Putamen (tissue), 1 donor: ENCODE measurements at places on chromosomes 12 and 14.

DNA sequence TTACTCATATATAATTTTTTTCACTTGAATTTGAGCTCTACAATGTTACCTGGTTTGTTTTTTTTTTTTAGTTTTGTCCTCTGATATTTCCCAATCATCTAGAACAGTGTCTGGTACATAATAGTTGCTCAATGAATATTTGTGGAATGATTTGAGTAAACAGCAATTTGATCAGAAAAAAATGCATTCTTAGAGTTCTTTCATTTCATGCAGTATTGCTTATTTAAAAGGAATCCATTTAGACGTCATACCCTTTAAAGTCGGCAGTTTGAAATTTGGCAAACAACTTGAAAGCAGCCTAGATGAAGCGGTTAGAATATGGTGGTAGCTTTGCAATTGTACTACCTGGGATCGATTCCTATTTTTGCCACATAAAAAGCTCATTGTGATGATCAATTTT, 140.0 kb downstream of the PDE3A start:
- no peak for DNase-seq

DNA sequence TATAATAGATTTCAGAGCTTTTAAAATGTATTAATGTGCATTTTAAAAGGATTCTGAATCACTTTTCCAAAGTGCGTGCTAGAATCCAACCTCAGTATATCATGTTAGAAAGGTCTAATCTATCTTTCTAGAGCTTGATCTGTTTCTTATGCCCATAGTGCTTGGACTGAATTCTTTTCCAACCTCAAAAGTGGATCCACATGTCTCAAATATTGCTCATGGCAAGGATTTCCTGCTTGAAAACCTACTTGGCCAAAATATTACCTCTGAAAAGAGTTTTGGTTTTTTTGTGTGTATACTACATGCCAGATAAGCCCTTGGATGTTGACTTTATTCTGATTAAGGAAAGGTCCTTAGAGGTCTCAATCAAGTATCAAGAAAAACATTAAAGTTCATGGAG, 16.9 kb upstream of the SLC6A15 start:
- DNase-seq = no peak

- no peak for DNase-seq
Observed at GRCh38 chr12:59559696-59560095, 36.1 kb upstream of the SLC16A7 start.

DNA sequence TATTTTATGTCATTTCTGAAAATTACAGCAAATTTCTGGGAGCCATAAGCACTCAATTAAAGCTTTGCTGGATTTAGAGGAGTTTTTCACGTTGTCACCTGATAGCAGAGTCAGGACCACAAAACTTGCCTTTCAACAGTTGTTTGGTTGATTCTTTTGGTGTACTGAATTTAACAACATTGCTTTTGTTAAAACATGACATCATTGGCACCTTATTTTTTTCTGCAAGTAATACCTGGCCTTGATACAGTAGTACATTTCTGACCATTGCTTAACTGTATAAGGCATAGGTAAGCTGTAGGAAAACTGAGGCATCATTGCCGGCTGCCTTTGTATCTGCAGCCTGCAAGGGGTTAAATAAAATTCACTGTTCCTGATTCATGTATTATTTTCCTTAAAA, 4.5 kb upstream of the BCL11B start:
- DNase-seq = no peak

GRCh38 chr14:72583316-72584272, 310.3 kb downstream of the DPF3 start:
- DNase-seq = no peak

GRCh38 chr12:115944837-115945490, 332.5 kb downstream of the MED13L start:
- DNase-seq = no peak

GRCh38 chr12:111451649-111452129, 46.0 kb downstream of the SH2B3 start:
- DNase-seq = peak; percentile 67

DNA sequence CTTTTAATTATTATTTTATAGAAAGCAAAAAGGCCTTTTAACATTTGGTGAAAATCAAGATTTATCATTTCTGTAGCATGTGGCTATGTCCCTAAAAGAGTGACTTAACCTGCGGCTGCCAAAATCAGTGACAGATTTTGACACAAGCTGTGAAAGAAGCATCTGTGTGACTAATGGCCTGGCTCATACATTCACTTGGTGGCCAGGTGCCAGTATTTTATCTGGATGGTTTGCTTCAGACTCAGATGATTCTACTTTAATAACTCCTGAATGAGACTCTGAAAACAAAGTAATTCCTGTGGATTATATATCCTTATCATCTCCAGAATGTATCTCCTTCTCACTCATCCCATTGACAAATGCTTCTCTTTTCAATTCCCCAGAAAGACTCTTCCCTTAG, 103.0 kb downstream of the FSCB start:
- DNase-seq = no peak

DNA sequence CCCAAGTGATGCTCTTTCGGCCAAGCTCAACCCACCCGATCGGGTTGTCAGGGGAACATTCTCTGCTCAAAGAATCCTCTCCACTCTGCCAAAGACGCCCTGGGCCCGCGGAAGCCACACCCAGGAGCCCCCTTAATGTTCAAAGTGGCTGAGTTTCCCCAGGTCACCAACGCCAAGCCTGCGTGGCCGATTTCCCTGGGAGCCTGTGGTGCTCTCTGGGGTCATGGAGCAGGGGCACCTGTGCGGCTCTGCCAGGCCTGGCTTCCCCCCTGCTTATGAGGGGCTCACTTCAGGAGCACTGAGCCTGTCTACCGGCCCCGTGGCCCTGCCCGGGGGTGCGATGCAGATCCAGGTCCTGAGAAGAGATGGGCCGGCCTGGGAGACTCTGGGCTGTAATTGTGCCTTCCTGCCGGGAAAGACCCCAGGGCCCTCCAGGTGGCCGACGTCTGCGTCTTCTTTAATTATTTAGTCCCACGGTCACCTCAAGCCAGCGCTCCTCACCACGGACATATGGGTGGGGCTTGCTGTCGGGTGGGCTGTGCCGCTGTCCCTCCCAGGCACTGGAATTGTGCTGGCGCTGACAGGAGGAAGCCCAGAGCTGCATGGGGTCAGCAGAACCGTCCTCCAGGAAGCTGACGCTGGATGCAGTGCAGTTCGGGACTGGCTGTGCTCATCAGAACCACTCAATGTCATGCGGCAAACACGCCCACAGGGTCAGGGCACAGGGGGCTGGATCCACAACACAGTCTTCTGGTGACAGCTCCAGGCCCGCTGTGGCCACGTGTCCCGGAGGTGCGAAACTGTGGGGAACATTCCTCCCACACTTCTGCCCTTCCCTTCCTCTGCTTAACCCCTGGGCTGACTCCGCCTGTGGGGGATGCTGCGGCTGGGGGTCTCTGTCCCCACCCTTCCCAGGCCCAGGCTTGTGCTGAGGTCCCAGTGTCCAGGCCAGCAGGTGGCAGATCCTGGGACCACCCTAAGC, 267.6 kb upstream of the SFSWAP start:
- DNase-seq = no peak

DNA sequence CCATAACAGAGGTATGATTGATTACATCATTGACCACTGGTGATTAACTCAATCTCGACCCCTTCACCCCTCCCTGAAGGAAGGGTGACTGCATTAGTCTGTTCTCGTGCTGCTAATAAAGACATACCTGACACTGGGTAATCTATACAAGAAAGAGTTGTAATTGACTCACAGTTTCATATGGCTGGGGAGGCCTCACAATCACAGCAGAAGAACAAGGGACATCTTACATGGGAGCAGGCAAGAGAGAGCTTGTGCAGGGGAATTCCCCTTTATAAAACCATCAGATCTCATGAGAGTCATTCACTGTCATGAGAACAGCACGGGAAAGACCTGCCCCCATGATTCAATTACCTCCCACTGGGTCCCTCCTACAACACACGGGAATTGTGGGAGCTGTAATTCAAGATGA, 55.9 kb upstream of the TMCC3 start:
- DNase-seq = no peak

GRCh38 chr12:2982361-2982760, 23.2 kb downstream of the TEAD4 start:
- DNase-seq = no peak

- DNase-seq = peak; percentile 30
Observed at GRCh38 chr14:79279645-79280597, 931.4 kb downstream of the DIO2 start.

DNA sequence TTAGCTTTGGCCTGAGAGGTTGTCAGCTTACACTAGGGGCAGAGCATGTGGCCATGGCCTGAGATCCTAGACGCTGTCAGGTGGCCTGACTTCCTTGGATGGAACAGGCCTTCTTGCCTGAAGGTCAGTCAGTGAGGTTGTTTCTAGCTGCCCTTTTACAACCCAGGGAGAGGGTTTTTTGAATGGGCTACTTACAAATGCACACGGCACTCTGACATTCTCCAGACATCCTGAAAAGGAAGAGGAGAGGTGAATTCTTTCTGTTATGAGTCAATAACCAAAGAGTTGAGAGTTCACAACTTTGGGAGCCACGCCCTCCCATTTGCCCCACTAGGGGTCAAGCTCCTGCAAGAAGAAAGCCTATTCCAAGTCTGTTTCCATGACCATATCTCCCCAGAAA, 7.8 kb downstream of the KRT76 start:
- DNase-seq = no peak

GRCh38 chr14:59308673-59309072, 120.2 kb downstream of the DAAM1 start:
- no peak for DNase-seq

- DNase-seq = no peak
Observed at GRCh38 chr12:40775661-40776060, 83.4 kb downstream of the CNTN1 start.

DNA sequence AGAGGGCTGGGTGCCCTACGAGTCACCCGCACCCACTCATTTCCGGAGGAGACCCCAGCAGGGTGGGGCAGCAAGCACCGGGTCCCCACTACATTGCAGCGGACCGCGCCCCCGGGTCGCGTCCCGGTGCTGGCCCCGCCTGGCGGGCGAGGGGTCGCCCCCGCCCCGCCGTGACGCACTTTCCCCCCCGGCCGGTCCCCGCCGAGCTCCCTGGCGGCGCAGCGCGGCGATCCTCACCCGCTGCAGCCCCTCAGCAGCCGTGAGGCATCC, 106.1 kb downstream of the PRICKLE1 start:
- no peak for DNase-seq

- DNase-seq = no peak
Observed at GRCh38 chr12:4274396-4275015, 944 bp downstream of the CCND2 start.

- DNase-seq = no peak
Observed at GRCh38 chr14:104773505-104774452, 20.8 kb downstream of the SIVA1 start.

GRCh38 chr14:34300882-34301734, 160.9 kb downstream of the SPTSSA start:
- peak; percentile 68 for DNase-seq

GRCh38 chr14:105102361-105102870, 37.2 kb upstream of the GPR132 start:
- no peak for DNase-seq

GRCh38 chr12:5123921-5124320, 80.2 kb downstream of the KCNA5 start:
- DNase-seq = no peak

DNA sequence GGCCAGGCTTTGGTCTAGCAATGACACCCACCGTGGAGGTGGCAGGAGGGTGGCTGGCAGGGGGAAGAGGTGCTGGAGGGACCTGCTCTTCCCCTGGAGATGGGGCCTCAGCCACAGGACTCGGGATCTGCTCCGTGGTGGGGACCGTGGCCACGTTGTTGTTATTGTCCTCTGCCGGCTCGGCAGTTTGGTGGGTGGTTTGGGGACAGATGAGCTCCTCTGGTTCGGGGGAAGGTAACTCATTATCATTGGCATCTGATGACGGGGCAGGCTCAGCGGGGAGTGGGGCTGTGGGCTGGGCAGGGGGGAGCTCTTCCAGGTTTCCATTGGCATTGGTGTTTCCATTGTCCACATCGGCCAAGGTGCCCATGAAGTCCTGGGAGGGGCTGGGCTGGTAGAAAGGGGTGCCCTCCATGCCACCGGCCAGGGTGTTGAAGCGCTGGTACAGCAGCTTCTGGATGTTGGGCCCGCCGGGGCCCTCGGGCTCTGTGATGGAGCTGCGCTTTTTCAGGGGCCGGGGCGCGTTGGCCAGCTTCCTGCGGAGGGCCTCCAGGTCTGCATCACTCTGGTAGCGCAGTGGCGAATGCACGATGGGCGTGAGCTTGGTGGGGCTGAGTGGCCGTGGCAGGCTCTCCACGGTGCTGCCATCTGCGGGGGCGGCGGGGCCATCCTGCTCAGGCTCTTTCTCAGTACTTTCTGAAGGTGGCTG, 24.3 kb downstream of the ZFYVE21 start:
- no peak for DNase-seq

- DNase-seq = no peak
Observed at GRCh38 chr14:70256601-70257000, 67.8 kb upstream of the SLC8A3 start.

- no peak for DNase-seq
Observed at GRCh38 chr12:66942741-66943465, 264.0 kb upstream of the GRIP1 start.

GRCh38 chr12:31568498-31568897, 22.4 kb downstream of the DENND5B start:
- DNase-seq = no peak

DNA sequence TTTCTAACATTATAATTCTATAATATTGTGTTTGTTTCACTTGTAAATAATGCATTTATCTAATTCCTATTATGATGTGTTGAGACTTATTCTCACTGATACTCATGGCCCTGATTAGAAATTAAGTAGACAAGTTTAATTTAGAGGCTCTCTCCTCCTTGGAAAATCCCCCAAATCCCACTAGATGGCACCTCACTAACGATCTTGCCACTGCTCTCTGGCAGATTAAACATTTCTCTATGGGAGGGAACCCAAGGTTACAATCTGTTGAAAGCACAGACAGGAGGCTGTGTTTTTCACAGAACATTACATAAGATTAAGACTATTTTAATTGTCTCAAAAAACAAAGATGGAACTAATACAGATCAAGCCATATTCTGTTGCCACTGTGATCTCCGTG, 318.7 kb downstream of the LRFN5 start:
- peak; percentile 1 for DNase-seq

DNA sequence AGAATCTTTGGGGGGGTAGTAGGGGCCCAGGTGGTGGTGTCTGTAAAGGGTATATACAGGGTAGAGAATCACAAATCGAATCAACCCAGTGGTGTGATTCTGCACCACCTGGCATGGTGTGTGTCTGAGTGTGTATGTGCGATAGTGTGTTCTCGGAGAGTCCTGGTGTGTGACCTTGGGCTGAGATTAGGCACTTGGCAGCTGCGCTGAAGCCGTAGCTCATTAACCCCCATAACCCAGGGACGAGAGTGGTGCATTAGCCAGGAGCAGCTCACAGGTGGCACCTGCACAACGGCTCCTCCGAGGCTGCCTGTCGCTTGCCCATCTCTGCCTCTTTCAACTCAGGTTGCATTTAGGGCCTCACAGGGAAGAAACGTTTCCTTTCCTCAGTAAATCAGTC, 15.6 kb upstream of the TESC start:
- DNase-seq = no peak

- no peak for DNase-seq
Observed at GRCh38 chr14:90290337-90291011, 34.1 kb downstream of the PSMC1 start.
